CD8-positive, alpha-beta T cell (primary cell): ENCODE measurements at places on chromosomes 2 and 18.

DNA sequence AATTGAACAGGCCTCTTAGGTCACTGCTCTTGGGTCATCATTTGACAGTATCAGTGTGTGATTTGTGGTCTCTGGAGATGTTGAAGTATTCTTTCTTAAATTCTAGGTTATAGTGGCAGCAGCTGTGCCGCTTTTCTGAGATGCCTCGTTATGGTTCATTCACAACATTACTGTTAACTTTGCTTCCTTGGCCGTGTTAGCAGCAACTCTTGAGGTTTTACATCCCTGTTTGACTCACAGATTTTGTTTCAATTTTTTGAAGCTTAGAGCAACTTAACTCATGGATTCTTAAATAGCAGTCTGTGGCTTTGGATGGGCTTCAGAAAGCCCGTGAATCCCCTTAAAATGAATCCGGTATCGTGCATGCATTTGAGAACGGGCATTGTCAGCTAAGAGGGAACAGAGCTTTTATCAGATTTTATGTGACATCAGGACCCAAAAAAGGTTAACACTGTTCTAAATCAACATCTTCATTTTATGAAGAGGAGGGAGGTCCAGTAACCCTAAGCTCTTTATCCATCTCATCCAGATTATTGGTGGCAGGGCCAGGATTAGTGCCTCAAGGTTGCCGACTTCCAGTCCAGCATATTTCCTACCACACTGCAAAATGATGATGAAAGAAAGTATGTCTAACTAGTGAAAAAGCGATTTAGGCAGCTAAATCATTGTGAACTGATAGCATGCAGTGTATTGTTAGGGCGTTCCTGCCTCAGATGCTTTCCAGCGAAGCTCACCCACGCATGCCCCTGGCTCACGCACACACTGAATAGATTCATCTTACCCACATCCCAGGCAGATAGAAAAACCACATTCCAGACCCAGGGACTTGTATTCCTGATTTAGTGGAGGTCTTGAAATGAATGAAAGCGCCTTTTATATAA is 5.1 kb downstream of the TRIB2 start:
- no peak for DNase-seq

DNA sequence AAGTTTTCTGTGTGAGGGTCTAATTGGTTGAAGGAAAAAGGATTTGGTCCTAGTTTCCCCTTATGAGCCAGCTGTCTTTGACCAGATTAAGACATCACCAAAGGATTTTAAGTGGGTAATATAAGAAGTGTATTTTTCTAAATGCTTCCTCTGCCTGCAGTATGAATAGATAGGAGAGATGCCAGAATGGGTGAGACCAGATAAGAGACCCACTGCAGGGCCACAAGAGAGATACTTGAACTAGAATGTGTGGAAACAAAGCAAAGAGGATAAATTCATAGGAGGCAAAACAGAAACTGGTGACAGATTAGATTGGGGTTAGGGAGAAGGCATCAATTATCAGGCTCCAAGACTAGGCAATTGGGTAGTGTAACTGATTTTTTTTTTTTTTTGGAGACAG is 1.1 kb upstream of the HDHD2 start:
- no peak for DNase-seq

DNA sequence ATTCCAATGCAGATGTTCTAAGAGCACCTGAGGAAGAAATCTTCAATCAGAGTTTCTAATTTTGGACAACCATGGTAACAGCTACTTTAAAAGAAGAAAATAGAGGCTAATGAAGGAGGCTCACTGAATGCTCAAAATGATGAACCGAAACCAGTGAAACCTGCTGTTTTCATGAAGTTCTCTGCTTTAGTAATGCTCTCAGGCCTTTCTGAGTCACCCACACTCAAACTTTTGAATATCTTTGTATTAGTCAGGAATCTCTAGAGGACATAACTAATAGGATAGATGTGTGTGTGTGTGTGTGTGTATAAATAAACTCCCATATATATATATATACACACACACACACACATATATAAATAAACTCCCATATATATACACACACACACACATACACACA is 76.9 kb upstream of the RIT2 start:
- DNase-seq, result no peak

GRCh38 chr2:104708967-104709366 is 144.9 kb upstream of the POU3F3 start:
- no peak for DNase-seq

DNA sequence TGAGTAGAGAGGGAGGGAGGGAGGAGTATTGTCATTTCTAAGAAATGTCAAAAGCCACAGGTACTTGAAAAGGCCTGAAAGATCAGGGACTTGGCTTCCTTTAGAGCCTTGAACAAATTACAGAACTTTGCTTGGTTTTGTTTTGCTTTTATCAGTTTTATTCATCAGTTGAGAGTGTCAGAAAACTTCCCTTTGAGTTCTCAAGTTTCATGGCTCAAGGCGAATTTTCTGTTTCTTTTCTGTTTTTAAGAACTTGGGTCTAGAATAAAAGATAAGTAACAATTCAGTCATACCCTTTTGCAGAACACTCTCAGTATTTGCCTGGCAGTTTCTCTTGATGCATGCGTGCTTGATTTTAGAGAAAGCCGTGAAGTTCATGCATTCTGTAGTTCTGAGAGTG is 531.9 kb downstream of the PARD3B start:
- no peak for DNase-seq

DNA sequence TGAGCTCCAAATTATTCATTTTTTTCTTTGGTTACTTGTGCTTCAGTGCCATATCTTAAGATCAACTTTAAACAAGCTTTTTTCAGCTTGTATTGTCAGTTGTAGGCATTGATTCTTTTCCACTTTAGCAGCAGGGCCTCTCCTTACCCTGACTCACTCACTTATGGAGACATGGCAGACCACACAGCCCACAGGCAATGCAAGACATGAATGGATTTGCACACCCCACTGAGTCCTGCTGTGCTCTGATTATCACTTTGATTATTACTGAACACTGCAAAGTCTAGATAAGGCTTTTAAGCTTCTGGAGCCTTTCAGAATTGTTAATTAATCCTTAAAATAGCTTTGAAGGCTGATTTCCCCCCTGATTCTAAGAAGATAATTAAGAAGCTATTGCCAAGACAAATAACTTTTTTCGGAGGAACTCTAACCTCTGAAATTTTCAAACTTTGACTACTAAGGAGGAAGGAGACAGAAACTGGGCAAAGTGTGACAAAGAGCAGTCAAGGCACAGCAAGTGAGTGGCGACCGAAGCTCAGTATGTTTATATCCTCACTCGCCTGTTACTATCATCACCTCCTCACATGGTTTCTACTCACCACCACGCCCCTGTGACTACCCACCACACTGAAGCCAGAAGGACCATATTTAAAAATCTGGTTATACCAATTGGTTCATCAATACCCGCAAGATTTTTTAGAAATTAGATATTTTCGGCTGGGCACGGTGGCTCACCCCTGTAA is 43.3 kb downstream of the CACNB4 start:
- DNase-seq, result no peak

DNA sequence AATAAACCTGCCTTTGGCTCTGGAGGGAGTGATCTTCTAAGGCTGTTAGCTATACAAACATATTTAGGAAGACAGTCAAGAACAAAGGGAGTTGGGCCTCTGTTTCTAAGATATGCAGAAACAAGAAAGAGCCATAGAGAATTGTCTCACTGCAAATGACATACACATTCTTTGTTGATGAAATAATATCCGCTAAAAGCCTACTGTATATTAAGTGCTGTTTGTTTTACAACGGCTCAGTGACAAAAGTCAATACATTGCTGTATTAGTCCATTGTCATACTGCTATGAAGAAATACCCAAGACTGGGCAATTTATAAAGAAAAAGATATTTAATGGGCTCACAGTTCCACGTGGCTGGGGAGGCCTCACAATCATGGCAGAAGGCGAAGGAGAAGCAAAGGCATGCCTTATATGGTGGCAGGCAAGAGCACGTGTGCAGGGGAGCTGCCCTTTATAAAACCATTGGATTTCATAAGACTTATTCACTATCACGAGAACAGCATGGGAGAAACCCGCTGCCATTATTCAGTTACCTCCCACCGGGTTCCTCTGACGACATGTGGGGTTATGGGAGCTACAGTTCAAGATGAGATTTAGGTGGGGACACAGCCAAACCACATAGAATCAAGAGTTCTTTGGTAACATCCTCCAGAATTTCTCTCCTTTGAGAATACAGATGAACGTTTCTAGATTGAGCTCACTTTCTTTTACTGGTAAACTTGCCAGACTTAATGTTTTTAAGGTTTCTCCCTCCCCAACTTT is 157.8 kb downstream of the PIK3C3 start:
- DNase-seq, result no peak

DNA sequence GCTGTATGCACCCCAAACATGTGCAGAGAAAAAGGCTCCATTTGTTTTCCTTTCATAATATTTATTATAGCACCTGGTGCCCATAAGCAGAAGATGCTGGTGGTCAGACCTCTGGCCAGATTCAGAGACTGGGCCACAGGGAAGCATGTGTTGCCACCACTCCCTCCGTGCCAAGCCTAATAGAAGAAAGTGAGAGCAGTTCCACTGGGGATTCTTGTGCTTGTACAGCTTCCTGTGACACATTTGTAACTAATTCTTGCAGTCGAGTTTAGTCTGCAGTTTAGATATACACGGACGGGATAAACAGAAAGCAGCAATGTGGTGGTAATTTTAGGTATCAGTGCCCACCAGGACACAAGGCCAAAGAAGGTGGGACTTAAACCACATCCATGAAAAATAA is 135.4 kb upstream of the PIEZO2 start:
- no peak for DNase-seq

GRCh38 chr2:173043476-173043875 is 32.2 kb upstream of the MAP3K20 start:
- DNase-seq, result no peak

DNA sequence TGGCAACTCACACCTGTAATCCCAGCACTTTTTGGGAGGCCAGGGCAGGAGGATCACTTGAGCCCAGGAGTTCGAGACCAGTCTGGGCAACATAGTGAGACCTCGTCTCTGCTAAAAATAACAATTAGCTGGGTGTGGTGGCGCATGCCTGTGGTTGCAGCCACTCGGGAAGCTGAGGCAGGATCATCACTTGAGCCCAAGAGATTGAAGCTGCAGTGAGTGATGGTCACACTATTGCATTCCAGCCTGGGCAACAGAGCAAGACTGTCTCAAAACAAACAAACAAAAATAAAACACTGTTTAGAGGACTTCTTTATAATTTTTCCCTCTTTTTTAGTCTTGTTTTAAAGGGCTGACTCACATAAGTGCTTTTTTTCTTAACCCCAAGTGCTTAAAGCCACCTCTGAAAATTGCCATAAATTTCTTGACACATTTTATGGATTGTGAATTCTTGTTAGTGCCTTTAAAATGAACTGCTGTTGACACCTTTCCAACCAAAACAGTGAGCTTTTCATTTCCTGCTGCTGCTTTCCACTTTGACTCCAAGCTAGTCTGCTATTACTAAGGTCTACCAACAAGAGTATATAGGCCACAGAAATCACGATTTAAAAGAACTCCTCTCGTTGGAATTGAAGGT is 41.7 kb downstream of the CYP20A1 start:
- DNase-seq, result no peak

DNA sequence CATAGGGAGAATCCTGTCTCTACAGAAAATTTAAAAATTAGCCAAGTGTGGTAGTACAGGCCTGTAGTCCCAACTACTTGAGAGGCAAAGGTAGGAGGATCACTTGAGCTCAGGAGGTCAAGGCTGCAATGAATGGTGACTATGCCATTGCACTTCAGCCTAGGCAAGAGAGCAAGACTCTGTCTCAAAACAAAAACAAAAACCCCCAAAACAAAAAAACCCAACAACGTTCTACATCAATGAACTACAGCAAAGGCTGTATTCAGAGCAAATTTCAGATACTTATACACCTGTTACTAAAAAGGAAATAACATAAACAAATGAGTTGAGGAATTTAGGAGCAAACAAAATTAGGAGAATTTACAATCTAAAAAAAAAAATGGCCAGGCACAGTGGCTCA is 22.6 kb downstream of the YES1 start:
- no peak for DNase-seq

GRCh38 chr2:159349674-159350299 is 63.3 kb upstream of the WDSUB1 start:
- no peak for DNase-seq

DNA sequence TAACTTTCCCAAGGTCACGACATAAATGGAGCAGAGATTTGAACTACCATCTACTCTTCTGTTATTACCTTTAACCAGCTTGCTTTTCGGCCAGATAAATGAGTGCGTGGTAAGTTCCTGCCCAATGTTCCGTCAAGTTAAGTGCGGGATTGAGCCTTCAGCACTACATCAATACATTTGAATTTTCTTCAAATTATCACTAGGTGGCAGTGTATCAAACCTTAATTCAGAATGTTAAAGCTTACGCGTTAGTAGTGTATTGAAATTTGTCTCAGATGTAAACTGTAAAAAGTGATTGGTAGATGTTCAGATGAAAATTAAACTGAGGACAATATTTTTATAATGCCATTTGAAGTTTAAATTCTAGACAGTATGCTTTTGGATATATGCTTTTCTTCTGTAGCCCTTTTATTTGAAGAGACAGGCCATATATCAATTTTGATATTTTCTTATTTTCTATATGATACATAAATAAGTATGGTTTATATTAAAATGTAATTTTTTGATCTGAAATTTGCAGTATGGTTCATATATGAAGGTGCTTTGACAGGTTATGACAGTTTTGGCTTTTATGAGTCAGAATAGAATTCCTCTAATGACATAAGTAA is 681.3 kb downstream of the ADCYAP1 start:
- DNase-seq, result no peak

GRCh38 chr18:30730915-30731314 is 311.6 kb downstream of the DSC3 start:
- DNase-seq, result no peak

DNA sequence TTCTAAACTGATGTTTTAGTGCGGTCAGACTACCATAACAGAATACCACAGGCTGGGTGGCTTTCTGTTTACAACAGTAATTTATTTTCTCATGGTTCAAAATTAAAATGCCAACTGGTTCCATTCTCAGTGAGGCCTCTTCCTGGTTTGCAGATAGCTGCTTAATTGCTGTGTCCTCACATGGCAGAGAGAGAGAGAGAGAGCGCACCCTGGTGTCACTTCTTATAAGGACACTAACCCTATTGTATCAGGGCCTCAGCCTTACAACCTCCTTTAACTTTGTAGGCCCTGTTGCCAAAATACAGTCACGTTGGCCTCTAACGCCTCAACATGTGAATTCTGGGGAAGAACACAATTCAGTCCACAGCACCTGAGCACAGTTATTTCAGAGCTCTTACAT is 37.5 kb upstream of the ZNF385B start:
- DNase-seq, result no peak

DNA sequence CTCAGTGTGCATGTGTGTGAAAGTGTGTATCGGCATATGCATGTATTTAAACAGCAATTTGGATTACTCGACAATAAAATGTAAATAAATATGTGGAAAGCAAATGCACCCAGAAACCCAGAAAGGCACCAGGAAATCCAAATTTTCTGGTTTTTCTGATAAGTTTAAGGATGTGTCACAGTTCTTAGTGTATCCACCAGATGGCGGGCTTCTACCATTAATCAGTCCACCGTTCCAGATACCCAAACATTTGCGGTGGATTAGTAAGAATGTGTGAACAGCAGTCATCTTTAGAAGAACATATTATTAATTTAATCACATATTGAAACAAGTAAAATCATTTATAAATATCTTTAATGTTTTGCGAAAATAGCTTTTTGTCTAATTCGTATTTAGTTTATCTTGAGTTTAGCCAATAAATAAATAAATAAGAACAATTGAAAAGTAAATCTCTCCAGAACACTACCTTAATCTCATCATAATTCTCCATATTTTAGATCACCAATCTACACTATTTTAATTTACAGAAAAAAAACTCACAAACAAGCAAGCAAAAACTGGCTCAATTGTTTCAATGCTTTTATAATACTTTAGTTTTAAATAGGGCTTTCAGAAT is 298.9 kb downstream of the DSEL start:
- DNase-seq, result peak; percentile 35

- no peak for DNase-seq
Measured at GRCh38 chr2:205128726-205129125, 553.6 kb upstream of the NRP2 start.
